ENCODE measurements at places on chromosomes 1 and 21.

DNA sequence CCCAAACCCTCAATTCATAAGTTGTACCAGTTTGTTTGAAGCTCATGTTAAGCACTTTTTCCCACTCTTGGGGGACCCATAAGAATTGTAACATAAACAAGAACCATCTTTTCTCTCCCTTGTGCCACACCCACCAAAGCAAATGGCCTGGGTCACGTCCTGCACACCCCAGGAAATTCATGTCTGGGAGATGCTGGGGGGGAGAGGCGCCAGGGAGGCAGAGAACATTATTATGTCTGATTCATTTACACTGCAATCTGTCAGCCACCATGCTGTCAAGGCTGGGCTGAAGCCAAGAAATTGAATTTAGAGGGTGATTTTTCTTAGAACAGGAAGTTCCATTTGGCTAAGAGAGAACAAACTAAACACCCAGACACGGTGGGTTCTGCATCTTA lies 37.2 kb upstream of the IPO9 start:
- DNase-seq: peak; percentile 70

DNA sequence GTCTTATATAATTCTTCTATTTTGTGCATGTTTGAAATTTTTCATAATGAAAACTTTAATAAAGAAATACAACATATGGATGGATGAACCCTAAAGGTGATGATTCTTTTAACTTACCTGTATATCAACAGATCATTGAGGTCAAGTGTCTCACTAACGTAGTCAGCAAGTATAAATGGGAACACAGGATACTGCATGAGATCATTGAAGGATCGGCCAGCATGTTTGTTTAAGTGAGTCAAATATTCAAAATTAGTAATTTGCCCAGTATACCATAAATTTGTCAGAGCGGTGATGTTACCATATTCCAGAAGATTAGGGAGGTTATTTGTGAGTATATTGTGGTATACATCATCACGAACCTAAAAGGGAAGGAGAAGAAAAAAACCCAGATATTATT lies 71.0 kb upstream of the GNG4 start:
- DNase-seq: no peak

GRCh38 chr1:193156117-193156821 lies 30.1 kb downstream of the B3GALT2 start:
- DNase-seq: no peak

- DNase-seq: no peak
Measured at GRCh38 chr1:82640352-82640751, 839.6 kb downstream of the ADGRL2 start.

DNA sequence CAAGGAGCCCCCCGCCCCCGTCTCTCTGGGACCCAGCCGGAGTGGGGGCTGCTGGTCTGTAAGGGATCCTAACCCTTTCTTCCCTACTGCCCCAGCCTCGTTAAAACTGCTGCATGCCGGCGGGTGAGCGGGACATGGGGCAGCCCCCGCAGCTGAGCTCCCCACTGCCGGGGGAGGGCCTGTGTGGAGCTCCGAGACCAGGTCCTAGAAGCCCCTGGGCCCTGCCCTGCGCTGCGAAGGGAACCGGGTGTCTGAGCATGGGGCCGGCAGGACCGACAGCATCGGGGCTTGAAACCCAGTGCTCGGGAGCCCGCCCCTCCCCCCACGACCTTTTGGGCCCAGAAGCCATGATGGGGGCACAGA lies 9.2 kb upstream of the COL6A1 start:
- peak; percentile 58 for DNase-seq

DNA sequence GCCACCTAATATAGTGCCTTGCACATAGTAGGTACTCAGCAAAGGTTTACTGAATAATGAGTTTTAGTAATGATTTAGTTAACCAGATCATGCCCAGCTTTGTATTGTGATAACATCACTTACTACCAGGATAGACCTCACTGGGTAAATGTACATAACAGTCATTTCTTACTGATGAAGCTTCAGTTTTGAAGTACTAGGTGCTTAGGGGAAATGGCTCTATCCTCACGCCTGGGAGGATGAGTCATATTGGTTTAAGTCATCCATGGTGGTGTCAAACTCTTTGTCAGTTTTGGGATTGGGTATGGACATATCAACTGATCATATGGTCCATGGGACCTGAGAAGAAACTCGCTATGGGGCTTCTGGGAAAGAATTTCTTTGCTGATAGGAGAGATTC lies 90.6 kb upstream of the USP24 start:
- no peak for DNase-seq

DNA sequence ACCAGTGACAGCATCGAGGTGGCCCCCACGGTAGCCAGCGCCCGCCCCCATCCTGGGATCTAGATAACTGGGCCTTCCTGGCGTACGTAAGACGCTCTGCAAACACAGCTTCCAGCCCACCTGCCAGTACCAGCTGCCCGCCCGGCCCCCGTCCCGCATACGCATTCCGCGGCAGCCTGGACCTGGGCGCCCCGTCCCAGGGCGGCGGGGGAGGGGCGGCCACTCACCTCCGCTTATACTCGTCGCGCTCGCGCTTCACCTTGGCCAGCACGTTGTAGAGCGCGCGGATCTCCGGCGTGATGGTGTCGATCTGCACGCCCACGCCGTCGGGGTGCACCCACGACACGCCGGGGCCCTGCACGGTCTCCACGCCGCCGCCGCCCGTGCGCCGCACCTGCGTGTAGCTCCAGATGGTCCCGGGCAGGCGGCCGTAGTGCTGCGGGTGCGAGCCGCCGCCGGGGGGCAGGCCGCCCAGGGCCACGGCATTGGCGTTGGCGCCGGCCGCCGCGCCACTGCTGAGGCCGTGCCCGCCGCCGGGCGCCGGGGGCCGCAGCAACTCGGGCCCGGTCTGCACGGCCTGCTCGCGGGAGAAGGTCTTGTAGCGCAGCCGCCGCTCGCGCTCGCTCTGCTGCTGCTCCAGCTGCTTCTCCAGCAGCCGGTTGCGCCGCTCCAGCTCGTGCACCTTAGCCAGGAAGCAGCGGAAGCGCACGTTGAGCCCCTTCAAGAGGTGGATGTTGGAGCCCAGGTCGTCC lies 859 bp downstream of the IFFO2 start:
- peak; percentile 63 for DNase-seq

DNA sequence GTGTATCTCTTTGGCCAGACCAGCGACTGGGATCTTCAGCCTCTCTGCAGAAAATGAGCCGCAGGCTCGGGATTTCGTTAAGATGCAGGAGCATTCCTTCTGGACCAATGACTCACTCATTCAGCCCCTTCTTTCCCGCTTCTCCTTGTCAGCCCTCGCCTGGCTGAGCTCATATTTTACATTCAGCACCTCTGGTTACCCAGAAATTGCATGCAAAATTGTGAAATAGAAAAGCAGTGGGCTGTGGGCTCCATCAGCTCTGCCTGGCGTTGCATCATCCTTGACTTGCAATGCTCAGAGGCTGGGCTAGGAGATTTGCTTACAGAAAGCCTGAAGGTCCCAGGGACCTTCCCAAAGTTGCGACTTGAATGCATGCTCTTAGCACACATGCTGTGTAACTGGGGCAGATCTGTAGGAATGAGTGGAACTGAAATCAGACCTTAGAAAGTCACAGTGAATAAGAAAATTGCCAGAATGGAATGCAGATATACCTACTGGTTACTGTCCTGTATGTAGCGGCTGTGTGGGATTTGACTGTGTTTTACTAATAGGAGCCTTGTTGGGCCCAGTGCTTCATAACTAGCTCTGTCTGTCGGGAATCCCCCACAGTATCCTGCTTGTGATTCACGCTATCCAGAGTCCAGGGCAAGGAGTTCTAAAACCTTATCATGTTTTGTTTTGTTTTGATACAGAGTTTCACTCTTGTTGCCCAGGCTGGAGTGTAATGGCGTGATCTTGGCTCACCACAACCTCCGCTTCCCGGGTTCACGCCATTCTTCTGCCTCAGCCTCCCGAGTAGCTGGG lies 444.8 kb downstream of the KIF26B start:
- no peak for DNase-seq

- DNase-seq: no peak
Measured at GRCh38 chr1:172476218-172476811, 32.4 kb upstream of the PIGC start.

DNA sequence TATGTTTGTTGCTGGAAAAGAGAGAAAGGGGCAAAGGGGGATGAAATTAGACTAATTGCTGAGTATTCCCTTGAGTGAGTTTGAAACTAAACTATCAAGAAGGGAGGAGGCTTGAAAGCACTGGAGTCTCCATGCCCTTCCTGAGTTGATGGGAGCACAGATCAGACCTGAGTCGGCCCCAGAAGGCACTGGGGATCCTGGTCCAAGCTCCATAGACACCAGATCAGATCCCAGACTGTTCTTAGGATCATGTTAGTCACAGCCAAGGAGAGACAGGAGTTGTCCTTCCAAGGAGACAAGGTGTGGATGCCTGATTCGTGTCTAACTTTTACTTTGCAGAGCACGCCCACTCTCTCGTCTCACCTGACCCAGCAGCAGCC lies 152.3 kb downstream of the NR5A2 start:
- no peak for DNase-seq

DNA sequence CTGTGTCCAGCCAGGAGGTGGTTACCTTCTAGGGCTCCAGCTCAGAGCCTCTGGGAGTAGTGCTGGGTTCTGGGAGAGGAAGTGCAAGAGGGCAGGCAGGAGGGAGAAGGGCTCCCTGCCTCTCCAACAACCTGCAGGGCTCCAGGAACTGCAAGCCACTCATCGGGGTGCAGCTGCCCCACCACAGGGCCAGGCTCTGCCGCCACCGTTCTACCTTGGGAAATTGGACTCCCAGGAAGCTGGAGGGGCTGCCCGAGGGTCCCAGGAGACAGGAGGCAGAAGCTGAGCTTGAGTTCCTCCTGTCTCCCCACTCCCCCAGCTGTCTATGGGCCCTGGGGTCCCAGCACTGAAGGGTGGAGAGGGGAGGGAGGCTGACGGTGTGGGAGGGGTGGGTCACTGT lies 7.4 kb upstream of the PRDM16 start:
- no peak for DNase-seq

DNA sequence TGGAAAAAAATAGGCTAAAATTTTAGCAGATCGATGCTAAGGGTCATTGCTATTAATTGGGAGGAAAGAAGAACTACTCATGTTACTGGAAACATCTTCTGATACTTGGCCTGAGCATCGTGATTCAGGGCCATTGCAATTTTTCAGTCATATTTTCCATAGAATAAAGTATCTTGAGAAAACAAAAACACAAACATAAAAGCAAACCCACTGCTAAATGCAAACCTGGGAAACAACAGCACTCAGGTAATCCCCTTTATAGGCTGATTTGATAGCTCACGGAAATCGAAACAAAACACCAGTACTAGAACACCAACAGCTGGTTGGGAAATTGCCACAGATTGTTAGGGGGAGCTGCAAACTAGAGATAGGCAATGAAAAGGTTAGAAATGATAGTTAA lies 172.9 kb upstream of the ESRRG start:
- DNase-seq: peak; percentile 38

- no peak for DNase-seq
Measured at GRCh38 chr1:245645406-245645805, 490.6 kb downstream of the KIF26B start.

DNA sequence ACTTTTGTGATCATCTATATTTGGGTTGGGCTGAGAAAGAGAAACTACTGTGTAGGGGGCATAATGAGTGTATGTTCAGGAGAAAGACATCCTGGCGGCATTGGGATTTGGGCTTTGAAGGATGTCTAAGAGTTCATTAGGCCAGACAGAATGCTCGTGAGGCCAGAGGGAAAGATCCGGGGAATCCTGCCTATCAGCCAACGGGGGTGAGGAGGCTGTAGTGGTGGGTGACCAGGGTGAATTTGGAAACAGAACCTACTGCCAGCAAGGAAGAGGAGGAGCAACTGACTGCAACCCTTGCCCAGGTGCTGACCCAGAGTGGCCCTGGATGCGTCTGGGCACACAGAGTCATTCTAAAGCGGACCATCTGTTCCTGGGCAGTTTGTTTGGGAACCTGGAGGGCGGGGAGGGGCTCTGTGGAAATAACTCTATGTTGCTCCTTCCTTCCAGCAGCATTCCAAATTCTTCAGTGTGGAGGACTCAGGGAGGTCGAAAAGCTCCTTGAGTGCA lies 56.9 kb upstream of the ECE1 start:
- DNase-seq: no peak

DNA sequence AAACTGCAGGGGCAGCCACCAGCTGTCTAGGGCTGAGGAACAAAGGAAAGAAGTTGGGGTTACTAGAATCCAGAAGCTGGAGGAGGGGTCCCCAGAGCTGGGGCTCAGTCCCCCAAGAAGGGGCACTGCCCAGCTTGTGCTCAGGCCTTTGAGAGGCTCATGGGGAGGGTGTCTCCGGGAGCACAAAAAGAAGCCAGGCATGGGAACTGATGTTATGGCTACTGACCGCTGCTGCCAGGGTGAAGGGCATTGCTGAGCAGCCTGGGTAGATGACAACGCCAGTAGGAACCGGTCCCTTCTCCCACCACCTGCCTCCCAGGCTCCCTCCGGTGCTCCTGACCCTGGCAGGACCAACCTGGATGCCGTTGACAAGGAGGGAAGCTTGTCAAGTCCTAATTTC lies 762.5 kb upstream of the TPTE start:
- DNase-seq: no peak

DNA sequence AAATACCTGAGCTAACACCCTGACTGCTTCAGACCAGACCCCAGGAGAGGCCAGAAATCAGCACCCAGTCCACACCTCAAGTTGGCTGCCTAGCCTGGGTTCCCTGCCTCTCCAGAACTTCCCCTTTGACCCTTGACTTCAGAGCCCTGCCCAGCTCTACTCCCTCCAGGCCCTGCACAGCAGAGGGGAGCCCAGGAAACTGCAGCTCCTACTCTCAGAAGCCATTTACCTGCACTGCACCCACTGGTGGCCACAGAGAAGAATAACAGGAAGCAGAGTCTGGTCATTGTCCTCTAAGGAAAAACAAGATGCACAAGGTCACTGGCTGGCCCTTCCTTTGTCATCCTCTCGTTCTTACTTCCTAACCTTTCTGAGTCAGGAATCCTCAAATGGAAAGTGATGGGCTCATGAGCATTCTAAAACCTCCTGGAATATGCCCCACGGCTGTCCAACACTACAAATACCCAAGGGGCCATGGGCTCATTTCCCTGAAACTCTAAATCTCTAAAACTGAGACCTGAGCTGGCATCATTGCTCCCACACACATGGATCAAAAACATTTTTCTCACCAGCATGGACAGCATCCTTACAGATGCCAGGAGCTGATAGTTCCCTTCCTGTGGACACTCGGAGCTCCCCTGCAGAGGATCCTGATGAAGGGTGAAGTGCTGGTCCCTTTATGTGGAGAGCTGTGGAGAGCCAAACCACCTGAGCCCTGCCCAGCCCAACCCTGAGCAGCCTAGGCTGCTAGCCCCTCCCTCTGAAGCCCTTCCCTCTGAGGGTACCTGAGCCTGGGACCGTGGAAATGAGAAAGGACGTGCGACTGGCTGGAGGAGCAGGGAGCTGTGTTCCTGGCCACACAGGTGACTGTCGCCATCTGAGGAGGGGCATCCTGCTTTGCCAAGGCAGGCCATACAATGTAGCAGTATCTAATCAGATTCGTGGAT lies at the start of gene ITLN2:
TSS of gene ITLN2 (minus strand) at position 652 of the 947 bp plus-strand sequence. CDS start at position 584, 68 bp downstream.
- peak; percentile 32 for DNase-seq

DNA sequence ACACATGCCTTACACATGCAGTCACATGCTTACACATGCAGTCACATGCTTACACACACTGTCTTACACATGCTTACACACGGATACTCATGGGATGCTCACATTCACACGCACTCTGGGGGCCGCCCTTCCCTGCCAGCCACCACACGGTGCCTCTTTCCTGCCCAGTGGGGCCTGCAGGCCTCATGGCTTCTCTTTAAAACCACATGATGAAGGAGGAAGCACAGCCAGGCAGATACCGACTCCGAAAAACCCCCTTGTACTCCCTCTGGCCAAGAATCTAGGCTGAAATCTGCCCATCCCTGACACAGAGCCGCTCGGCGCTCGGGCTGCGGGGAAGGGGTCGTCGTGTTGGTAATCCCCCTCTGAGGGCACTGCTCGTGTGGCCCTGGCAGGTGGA lies 113.0 kb downstream of the PRDM16 start:
- DNase-seq: no peak

Data from tongue (tissue), 3 donors.